Activated CD4-positive, alpha-beta T cell treated with anti-CD3 and anti-CD28 coated beads for 4 hours (primary cell): ENCODE measurements at places on chromosomes 11 and 22.

GRCh38 chr11:63274776-63275175 lies 31.4 kb upstream of the SLC22A25 start:
- DNase-seq, result no peak

DNA sequence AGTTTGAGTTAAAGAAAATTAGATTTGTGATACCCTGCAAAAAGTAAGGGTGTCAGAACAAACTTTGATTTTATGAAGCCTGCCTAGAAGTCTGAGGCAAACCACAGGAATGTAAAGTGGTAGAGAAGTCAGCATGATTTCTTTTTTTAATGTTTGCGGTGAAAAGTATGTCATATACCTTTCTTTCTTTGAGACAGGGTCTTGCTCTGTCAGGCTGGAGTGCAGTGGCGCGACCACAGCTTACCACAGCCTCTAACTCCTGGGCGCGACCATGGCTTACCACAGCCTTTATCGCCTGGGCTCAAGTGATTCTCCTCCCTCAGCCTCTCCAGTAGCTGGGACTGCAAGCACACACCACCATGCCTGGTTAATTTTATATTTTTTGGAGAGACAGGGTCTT lies 4.7 kb downstream of the API5 start:
- DNase-seq, result no peak

GRCh38 chr11:41950470-41951143 lies 491.2 kb upstream of the LRRC4C start:
- DNase-seq, result no peak

- DNase-seq, result no peak
These were observed 74.9 kb downstream of the PACSIN2 start for GRCh38 chr22:42939941-42940653.

DNA sequence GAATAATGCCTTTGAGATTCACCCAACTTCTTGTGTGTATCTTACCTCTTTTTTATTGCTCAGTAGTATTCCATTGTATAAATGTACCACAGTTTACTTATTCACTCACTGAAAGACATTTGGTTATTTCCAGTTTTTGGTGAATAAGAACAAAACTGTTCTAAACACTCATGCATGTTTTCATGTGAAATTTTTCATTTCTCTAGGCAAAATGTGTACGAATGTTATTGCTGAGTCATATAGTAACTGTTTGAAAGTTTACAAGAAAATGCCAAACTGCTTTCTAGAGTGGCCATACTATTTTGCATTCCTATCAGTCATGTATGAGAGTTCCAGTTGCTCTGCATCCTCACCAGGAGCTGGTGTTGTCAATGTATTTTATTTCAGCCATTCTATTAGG lies 8.8 kb upstream of the EMSY start:
- DNase-seq, result no peak

DNA sequence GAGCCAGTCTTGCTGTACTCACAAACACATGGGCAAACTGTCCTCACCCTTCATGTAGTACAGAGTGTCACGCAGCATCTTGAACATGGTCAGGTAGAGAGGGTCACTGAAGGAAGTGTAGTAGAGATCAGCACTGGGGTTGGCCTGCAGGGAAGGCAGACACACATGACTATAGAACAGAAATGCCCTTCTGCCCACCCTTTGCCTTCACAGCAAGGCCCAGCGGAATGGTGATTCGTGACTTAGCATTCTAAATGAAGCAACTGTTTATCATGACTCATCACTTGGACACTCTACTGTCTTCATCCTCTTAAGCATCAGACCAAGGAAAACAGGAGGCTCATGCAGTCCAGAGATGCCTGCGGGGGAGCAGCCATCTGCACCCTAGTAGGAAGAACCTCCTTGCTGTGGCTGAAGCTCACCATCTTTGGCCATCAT lies 33.4 kb downstream of the SERPIND1 start:
- DNase-seq, result no peak

DNA sequence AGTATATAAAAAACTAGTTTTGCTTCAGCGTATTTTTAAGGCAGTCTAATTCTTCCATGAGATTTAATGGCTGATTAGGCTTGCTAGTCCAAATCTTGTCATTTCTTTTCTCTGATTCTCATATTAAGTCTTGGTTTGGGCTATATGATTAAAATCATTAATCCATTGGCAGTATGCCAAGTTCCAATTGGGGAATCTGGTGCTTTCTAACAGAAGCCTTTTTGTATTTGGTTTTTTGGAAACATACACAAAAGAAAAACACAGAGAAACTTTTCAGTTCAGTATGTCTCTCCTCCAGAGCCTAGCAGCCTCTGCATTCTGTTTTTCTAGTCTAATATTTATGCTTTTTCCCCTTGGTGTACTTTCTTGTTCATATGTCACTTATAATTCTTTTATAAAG lies 37.9 kb downstream of the SWAP70 start:
- DNase-seq, result no peak

DNA sequence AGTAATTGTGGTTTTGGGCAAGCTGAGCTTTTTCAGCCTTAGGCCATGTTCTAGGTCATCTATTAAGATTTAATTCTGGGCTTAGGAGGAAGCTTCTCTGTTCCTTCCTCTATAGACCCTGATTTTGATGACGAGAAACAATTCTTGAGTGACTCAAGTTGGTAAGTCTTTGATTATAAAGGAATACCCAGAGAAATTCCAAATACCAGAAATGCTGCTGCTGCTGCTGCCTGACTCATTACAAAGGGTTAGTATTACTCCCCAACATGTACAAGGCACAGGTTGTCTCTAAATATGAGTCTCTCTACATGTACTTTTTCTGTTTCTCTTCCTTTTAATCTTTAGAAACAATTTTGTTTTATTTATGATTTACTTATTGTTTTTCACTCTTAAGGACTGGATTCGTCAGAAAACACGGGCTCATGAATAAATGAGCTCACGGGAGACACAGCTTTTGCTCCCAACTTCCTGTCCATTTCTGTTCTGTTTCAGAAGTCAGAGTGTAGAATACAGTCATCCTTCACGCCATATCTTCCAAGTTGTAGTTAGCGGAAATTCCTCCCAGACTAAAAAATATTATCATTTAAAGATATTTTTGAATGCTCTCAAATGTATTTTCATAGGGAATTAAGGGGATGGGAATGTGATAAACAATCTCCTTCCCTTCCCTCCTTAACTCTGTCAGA lies 31.8 kb upstream of the RBMXL2 start:
- no peak for DNase-seq

- DNase-seq, result no peak
These were observed 14.4 kb upstream of the OOSP1 start for GRCh38 chr11:59923813-59924212.

GRCh38 chr22:49017482-49018329 lies 810.0 kb downstream of the BRD1 start:
- no peak for DNase-seq

GRCh38 chr11:66677599-66678375 lies at the start of gene RBM4B:
Gene RBM4B (minus strand): TSS chr11:66677887. CDS start chr11:66677079, 808 bp downstream.
- peak; percentile 91 for DNase-seq

- DNase-seq, result no peak
These were observed 438.0 kb downstream of the LUZP2 start for GRCh38 chr11:24934733-24935439.

- no peak for DNase-seq
These were observed 28.4 kb upstream of the RAPSN start for GRCh38 chr11:47477323-47477722.

DNA sequence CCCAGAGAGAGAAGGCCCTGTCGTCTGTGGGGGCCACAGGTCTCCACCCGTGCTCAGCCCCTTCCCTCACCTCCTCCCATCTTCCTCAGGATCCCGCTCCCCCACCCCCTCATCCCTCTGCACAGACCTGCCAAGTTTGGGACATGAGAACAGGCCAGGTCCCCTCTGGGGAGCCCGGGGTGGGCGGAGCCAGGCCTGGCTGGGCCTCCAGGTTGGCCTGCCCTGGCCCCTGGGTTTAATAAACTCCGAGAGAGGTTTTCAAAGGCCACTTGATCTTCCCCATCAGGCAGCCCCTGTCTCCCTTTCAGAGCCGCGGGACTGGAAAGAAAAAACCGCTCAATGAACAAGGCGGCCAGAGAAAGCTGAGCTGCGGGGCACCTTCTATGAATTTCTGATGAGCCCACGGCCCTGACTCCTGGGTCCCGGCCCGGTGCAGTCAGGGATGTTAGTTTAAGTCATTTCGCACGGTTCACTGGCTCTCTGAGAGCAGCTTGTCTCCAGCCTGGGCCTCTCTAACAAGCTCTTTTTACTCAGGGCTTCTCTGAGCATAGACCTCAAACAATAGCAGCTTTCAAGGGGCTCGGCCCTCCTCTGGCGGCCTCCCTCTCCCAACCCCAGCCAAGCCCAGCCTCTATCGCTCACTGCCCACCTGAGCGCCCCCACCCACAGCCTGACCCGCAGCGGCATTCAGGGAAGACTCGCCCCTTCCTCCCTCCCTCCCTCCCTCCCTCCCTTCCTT lies 64.8 kb downstream of the RPUSD4 start:
- DNase-seq, result no peak

GRCh38 chr22:17634696-17635095 lies 3.9 kb upstream of the BCL2L13 start:
- no peak for DNase-seq

DNA sequence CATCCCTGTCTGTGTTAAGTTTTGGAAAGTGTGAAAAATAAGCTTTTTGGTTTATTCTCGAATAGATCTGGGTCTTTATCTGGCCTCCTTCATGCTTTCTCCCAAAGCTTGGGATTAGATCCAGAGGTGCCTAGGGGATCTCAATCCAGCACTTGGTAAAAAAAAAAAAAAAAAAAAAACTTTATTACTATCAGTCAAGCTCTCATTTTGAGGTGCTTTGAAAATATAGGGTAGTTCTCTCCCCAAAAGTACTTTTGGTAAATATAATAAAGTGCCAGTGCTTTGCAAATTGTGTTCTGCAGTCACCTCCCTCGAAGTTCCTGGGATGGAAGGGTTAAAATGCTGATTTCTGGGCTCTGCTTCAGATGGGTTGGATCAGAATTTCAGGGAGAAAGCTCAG lies 15.5 kb upstream of the CEP295 start:
- no peak for DNase-seq

DNA sequence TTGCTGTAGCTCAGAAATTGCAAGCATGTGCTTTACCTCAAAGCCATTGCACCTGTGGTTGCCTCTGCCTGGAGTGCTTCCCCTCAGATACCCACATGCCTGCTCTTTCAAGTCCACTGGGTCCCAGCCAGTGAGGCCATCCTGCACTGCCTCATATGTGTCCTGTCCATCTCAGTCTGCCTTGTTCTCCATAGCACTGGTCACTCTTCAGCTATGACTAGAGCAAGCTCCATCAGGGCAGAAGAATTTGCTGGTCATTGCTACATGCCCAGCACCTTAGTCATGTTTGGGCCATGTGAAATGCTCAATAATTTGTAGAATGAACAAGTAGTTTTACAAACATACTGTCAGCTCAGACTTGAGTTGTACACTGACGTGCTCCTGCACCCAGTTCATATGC lies 64.4 kb upstream of the HORMAD2 start:
- DNase-seq, result no peak

- DNase-seq, result no peak
These were observed 256.9 kb upstream of the POU2AF2 start for GRCh38 chr11:110988671-110989070.

DNA sequence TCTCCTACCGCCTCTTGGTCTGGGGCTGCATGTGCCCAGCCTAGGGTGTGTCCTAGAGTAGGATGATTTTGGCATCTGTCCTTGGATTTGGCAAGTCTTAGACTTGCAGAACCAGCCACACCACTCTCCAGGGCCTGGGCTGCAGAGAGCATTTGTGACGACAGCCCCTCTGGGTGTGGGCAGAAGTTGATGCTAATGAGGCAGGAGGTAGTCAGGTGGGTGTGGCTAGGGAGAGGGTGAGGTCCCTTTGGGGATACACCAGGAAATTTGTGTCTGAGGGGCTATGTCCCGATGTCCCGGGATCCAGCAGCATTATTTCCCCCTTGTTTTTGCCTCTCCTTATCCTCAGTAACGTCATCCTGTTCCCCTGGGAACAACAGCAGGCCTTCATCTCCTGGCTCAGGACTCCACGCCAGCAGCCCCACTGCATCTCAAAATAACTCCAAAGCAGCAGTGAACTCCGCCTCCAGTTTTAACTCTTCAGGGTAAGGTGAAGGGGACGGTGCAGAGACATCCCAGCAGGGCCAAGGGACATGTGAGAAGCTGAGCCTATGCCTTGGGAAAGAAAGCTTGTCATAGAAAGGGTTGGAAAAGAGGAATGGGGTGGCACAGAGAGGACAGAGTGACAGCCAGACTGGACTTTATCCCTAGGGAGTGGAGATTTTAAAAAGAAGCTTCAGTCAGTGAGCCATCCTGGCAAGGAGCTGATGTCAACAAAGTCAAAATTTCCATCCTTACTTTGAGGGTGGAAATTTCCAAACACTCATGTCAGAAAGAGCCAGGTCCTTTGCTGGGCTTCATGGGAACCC lies 8.0 kb upstream of the TLCD5 start:
- DNase-seq, result no peak

- DNase-seq, result no peak
These were observed 20.7 kb downstream of the SPON1 start for GRCh38 chr11:13983081-13983751.

DNA sequence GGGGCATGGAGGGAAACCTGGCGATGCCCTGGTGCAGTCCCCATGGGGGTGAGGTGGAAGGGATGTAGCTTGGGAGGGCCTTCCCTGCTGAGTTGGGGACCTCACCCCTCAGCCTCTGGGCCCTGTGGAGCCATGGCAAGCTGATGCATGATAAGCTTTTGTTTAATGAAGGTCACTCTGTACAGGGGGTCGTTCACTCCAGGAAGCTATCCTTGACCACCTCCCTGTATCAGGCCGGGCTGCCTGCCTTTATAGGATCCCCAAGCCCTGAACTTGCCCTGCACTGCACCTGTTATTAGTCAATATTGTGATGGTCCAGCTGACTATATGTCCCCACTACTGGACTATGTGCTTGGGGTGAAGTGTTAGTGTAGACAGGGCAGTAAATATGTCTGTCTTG lies 49.7 kb upstream of the MYEOV start:
- no peak for DNase-seq

DNA sequence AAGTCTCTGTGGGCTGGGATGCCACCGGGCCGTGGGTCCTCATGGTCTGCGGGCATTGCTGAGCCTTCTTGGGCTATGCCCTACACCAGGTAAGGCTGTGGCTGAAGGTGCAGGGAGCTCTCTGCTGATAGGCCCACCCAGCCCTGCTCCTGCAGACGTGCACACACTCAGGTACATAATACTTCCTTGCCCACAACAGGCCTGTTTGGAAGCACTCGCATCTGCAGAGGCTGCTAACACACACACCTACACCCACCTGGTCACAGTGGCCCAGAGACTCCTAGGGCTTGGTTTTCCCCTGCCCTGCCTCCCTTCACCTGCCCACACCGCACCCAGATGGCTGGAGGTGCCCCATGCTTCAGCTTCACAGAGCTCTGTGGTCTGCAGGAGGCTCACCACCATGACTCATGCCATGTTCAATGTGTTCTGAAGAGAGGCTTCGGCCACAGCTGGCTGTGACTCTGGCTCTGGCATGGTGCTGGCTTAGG lies 72.8 kb upstream of the KCNQ1OT1 start:
- DNase-seq, result no peak

GRCh38 chr22:30205281-30206115 lies 41.1 kb downstream of the LIF start:
- DNase-seq, result no peak

- DNase-seq, result no peak
These were observed 170.6 kb downstream of the DYNC2H1 start for GRCh38 chr11:103279821-103280220.

GRCh38 chr11:14275076-14275475 lies 83.9 kb downstream of the RRAS2 start:
- DNase-seq, result no peak
